Globus pallidus (tissue), 1 donor: ENCODE measurements at places on chromosomes 6 and 20.

DNA sequence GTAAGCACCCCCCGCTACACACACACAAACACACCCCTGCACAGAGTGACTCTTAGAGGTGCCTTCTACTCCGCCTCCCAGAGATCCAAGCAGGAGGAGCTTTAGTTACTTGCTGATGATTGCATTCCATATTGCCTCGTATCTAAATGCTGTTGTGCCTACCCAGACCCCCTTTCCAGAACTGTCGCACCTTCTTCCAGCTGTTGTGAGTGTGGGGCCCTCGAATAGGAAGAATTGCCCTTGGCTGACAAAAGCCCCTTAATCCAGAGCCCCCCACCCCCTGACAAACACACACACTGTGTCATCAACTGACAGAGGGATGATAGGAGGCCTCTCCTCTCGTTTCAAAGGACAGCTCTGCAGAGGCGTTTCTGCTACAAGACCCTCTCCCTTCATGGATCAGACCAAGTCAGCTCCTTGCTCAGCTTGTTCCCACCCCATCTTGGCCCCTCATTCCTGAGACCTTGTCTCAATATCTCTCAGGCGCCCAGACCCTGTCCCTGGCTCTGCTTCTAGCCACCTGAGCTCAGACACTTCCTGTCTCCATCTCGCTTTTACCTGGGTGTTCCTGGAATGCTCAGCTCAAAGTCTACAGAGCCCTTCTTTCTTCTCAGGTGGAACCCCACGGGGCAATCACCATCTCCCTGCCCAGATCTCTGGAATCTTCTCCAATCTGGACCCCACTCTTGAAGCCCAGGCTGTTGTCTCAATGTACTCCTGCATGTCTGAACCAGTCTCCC lies 4.0 kb upstream of the VSX1 start:
- DNase-seq = no peak

GRCh38 chr20:11952639-11953038 lies 34.9 kb downstream of the BTBD3 start:
- DNase-seq = no peak

GRCh38 chr6:33072508-33073100 lies 845 bp downstream of the HLA-DPA1 start:
- DNase-seq = no peak

DNA sequence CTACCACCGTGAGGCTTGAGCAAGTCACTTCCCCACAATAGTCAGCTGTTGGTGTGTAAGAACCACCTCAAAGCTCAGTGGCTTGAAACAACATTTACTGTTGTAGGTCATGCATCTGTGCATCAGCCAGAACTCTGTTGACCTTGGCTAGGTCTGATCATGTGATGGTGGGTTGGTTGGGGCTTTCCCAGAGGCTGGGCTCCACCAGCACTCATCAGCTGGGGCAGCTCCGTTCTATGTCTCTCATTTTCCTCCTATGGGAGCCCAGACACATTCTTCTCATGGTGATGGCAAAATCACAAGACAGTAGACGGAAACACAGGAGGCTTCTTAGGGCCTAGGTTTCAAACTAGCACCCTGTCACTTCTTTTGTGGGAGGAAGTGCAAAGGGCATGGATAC lies 42.8 kb upstream of the PSMF1 start:
- DNase-seq = no peak
